Tibial nerve (tissue), 4 donors: ENCODE measurements at places on chromosomes 6 and 20. TPM values are rescaled to one million over a fixed set of nuclear protein-coding genes. Genes with fewer than 3 reads are reported as not detected.

- DNase-seq = no peak
- peak overlapping the region; percentile 29 for H3K27ac ChIP-seq
- H3K36me3 ChIP-seq = no peaks in the 10 kb centered on the region
These were observed 65.0 kb upstream of the TOX2 start for GRCh38 chr20:43849496-43850186.

DNA sequence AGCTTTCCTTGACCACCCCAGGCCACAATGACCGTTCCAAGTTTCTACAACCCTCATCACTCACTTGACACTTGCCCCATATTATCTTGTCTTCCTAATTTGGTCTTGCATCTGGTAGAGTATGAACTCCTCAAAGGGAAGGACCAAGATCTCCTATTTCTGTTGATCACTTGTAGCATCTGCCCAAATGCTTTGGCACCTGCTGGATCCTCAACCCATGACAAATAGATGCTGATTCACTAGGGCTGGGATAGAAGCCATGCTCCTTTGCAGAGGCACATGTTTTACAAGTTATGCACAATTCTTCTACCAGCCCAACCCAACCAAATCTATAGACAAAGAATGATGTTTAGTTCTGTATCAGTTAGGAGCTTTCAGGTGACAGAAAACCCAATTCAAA, 110.7 kb downstream of the UNC5CL start:
- no peak for DNase-seq
- H3K27me3 ChIP-seq = no peaks in the 10 kb centered on the region
- H3K36me3 ChIP-seq = no peaks in the 10 kb centered on the region
- H3K4me1 ChIP-seq = no peaks in the 10 kb centered on the region

Gene HNF4A
- total RNA-seq = not detected

Gene CYP21A2
- 15.3 TPM for total RNA-seq

Gene THEMIS
- 0.30 TPM for total RNA-seq

GRCh38 chr6:89605861-89606260, 32.7 kb downstream of the LYRM2 start:
- H3K36me3 ChIP-seq = peaks cover 9% of the 10 kb centered on the region
- no peaks in the 10 kb centered on the region for H3K4me1 ChIP-seq
- no peaks in the 10 kb centered on the region for H3K27me3 ChIP-seq
- no peak overlapping the region for H3K4me3 ChIP-seq
- H3K27ac ChIP-seq = no peak overlapping the region

- H3K4me1 ChIP-seq = peaks cover 7% of the 10 kb centered on the region
- no peaks in the 10 kb centered on the region for H3K36me3 ChIP-seq
- H3K27ac ChIP-seq = no peak within 1 kb of the TSS
- H3K27me3 ChIP-seq = peaks cover 53% of the 10 kb centered on the region
- H3K4me3 ChIP-seq = peak within 1 kb of the TSS; percentile 26
These were observed at the start of gene DLK2 for GRCh38 chr6:43455531-43456428. Gene DLK2 (minus strand): TSS chr6:43455548. CDS start chr6:43454825, 723 bp downstream.

DNA sequence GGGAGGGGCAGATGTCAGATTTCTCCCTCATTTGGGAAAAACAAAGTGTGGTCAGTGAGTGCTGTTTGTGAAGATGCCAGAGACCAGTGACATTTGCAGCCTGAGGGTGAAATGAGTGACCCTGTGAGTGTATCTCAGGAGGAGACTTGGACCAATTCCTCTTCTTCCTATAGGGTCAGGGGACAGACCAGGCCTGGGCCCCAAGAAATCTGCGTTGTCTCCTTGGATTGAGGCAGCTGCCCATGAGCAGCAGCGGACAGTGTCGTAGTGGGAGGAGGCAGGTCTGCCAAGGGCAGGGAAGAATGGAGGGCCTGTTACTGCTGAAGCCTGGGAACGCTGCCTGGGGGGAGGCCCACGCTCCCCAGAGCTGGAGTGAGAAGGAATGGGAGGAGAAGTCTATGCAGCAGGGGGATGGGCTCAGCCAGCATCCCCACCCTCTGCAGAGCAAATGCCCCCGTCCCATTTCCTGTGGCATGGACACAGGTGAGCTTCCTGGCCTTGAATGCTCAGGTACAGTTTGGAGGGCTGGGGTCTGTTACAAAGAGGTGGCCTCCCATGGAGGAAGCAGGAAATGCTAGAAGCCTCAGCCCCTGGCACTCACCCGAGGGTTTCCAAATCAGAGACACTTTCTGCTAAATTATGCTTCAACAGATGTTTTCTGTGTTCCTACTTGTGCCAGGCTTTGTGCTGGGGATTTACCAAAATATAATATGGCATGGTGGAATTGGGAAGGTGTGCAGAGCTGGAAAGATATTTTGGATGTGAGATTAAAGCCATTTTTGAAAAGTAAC, 29.8 kb downstream of the DAAM2 start:
- H3K27me3 ChIP-seq = no peaks in the 10 kb centered on the region
- peaks cover 50% of the 10 kb centered on the region for H3K4me1 ChIP-seq
- no peak for DNase-seq
- no peak overlapping the region for H3K4me3 ChIP-seq
- no peaks in the 10 kb centered on the region for H3K36me3 ChIP-seq

Gene KIF6
- not detected for total RNA-seq

Gene PDE10A
- 3.5 TPM for total RNA-seq

Gene SLC22A1
- 1.3 TPM for total RNA-seq

DNA sequence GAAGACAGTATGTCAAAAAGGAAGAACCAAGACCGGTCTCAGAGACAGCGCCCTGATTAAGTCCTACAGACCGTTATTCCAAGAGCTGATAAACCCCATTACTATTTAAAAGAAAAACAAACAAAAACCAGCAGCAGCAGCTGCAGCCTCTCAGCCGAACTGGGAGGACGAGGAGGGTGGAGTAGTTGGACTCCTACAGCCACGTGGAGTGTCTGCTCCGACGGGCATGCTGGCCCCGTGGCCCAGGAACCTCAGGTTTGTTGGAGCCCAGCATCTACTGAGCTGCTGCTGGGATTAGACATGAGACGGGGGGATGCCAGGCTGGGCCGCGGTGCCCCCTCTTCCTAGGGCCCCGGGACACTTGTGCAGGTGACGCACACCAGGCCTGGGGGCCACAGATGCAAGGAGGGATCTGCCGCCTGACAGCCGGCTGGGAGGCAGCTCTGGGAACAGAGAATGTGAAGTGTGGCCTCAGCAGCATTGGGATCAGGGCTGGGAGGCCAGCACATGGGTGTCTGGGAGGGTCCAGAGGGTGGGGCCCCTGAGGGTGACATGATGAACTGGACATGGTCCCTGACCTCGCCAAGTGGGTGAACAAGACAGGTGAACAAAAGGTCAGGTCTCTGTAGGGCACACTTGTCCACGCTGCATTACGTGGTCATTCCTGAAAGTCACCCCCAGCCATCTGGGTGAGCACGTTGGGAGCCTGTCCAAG, 2.9 kb upstream of the ZBTB46 start:
- no peak overlapping the region for H3K4me3 ChIP-seq
- H3K4me1 ChIP-seq = peaks cover 55% of the 10 kb centered on the region
- H3K27me3 ChIP-seq = no peaks in the 10 kb centered on the region

DNA sequence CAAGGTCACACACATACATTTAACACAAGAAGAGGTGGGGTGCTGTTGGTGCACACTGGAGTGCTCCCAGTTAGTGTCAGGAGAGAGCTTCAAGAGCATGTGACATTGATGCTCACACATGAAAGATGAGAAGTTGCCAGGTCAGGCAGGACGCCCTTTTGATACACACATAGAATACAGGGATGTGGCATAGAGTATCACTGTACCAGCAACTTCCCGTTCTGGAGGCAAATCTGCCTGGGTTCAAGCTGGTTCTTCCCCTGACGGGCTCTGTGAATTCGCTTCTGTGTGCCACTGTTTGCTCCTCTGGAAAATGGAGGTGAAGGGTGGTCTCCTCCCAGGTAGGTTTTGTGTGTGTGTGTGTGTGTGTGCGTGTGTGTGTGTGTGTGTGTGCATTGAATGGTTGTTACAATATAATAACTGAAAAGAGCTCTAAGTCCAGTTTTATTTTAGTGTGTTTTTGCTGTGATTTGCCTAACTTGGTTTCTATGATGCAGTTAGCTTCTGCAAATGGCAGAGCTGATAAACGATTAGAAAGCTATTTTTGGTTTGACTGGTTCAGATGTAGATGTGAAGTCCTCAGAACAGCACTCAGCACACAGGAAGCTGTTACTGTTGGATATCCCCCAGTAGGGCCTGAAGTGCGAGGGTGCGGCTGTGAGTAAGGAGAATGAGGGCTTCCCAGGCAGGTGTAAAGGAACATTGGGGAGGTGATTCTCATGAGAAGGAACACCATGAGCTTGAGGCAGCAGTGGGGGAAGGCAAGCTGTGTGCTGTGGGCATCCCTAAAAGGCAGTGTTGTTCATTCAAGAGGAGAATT, 53.4 kb downstream of the HIVEP1 start:
- DNase-seq = no peak
- H3K36me3 ChIP-seq = no peaks in the 10 kb centered on the region
- peaks cover under 1% of the 10 kb centered on the region for H3K4me1 ChIP-seq
- H3K27me3 ChIP-seq = no peaks in the 10 kb centered on the region
- H3K4me3 ChIP-seq = no peak overlapping the region

Gene YIPF3
- 64.2 TPM for total RNA-seq

GRCh38 chr6:26534681-26535465, 3.3 kb upstream of the HMGN4 start:
- DNase-seq = no peak
- peaks cover 21% of the 10 kb centered on the region for H3K4me1 ChIP-seq
- H3K4me3 ChIP-seq = no peak overlapping the region
- no peak overlapping the region for H3K27ac ChIP-seq
- no peaks in the 10 kb centered on the region for H3K36me3 ChIP-seq

Gene AKAP7
- total RNA-seq = 39.1 TPM

GRCh38 chr6:43283905-43284304, 14.2 kb upstream of the SLC22A7 start:
- no peak for DNase-seq
- no peaks in the 10 kb centered on the region for H3K36me3 ChIP-seq
- H3K4me3 ChIP-seq = no peak overlapping the region
- H3K4me1 ChIP-seq = peaks cover 8% of the 10 kb centered on the region

- H3K27ac ChIP-seq = no peak overlapping the region
- H3K4me1 ChIP-seq = no peaks in the 10 kb centered on the region
- H3K36me3 ChIP-seq = no peaks in the 10 kb centered on the region
- H3K27me3 ChIP-seq = no peaks in the 10 kb centered on the region
- H3K4me3 ChIP-seq = no peak overlapping the region
These were observed 6.2 kb downstream of the CST11 start for GRCh38 chr20:23446505-23446904.

Gene ANGPT4
- 1.2 TPM for total RNA-seq

Gene TTBK1
- total RNA-seq = not detected

DNA sequence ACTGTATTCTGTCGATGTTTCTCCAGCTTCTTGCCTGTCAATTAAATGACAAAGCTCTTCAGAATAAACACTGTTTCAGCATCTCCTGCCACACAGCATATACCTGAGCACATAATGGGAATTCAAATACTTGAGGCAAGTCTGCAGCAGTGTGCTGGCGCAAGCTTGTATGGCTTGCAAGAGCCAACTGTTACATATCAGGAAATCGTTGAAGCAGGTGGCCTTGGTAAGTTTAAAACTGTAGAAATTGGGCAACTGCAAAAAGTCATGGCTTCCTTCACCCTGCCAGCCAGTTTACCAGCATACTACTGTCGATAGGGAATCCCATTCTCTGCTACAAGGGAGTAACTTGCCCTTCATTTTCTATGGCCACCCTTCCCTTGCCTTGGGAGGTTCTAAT, 23.0 kb downstream of the CPNE1 start:
- no peaks in the 10 kb centered on the region for H3K36me3 ChIP-seq

GRCh38 chr6:13453771-13454251, 33.6 kb downstream of the GFOD1 start:
- peaks cover 12% of the 10 kb centered on the region for H3K36me3 ChIP-seq
- no peak for DNase-seq
- no peak overlapping the region for H3K4me3 ChIP-seq
- H3K4me1 ChIP-seq = peaks cover 51% of the 10 kb centered on the region
- no peak overlapping the region for H3K27ac ChIP-seq
- H3K27me3 ChIP-seq = no peaks in the 10 kb centered on the region

DNA sequence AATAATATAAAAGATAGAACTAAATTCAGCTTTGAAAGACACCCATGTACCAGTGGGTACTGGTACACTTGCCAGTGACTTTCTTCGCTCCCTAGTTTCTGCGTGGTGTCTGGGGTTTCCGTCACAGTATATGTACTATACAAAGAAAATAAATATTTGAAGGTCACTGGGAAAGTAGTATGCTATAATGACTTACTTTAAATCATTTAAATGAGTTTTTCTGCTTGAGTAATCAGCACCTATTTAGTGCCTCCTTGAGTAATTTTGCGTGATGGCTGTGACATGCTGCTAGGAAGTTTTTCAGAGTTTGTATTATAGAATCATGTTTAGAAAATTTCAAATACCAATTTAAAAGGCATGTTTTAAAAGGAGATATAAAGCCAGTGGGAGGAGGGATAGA, 3.2 kb upstream of the CTCFL start:
- no peaks in the 10 kb centered on the region for H3K27me3 ChIP-seq
- no peak for DNase-seq

Gene PRL
- total RNA-seq = not detected

- no peak overlapping the region for H3K4me3 ChIP-seq
- H3K4me1 ChIP-seq = no peaks in the 10 kb centered on the region
- no peaks in the 10 kb centered on the region for H3K36me3 ChIP-seq
- no peaks in the 10 kb centered on the region for H3K27me3 ChIP-seq
These were observed 107.2 kb downstream of the CHD6 start for GRCh38 chr20:41510847-41511450.

- peak overlapping the region; percentile 87 for H3K27ac ChIP-seq
- no peaks in the 10 kb centered on the region for H3K36me3 ChIP-seq
- no peak for DNase-seq
- H3K4me1 ChIP-seq = peaks cover 81% of the 10 kb centered on the region
- no peaks in the 10 kb centered on the region for H3K27me3 ChIP-seq
- H3K4me3 ChIP-seq = no peak overlapping the region
These were observed 67.6 kb downstream of the FYN start for GRCh38 chr6:111805511-111806164.

Gene C6orf15
- total RNA-seq = not detected

DNA sequence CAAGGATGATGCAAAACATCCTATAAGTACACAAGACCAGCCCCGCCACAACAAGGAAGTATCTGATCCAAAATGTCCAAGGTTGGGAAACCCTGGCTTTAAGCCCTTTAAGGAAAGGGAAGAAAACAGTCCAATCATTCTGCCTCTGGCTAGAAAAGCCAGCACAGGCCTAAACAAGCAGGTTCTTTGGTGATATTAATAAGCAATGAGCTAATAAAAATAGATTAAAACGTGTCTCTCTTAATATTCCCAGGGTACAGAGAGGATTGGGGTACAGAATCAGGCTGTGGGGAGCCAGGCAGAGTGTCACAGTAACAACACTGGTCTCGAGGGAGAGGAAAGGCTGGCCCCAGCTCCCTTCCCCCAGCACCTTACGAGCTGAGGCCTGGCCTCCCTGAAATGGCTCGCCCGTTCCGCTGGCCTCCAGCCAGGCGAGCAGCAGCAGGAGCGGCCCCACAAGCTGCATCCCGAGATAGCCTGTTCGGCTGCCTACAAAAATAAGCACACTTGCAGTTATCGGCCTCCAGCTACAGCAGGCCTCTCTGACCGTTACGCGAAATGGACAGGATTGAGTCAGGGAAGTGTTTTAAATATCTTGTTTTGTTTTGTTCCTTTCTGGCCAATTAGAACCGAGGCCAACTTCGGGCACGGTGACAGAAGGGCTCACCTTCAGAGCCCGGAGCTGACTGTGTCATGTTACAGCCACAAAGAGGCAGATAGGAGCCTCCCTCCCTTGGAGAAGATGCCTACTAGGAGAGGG, 4.0 kb upstream of the ZMYND8 start:
- peaks cover 70% of the 10 kb centered on the region for H3K4me1 ChIP-seq
- no peaks in the 10 kb centered on the region for H3K27me3 ChIP-seq
- H3K27ac ChIP-seq = peak overlapping the region; percentile 98
- peak; percentile 78 for DNase-seq
- peak overlapping the region; percentile 17 for H3K4me3 ChIP-seq
- no peaks in the 10 kb centered on the region for H3K36me3 ChIP-seq

- H3K36me3 ChIP-seq = no peaks in the 10 kb centered on the region
- H3K27ac ChIP-seq = no peak overlapping the region
- H3K27me3 ChIP-seq = no peaks in the 10 kb centered on the region
- H3K4me3 ChIP-seq = no peak overlapping the region
- no peak for DNase-seq
- no peaks in the 10 kb centered on the region for H3K4me1 ChIP-seq
These were observed 27.0 kb downstream of the FITM2 start for GRCh38 chr20:44284032-44284431.
